ENCODE measurements at places on chromosomes 5 and 9.

GRCh38 chr5:110346893-110347358, 379.5 kb downstream of the TMEM232 start:
- no peak for DNase-seq

- no peak for DNase-seq
These were observed 53.0 kb downstream of the TSSK1B start for GRCh38 chr5:113381791-113382190.

- DNase-seq, result no peak
These were observed 185.7 kb upstream of the GNA14 start for GRCh38 chr9:77833561-77834429.

- DNase-seq, result no peak
These were observed 19.1 kb downstream of the LPCAT1 start for GRCh38 chr5:1504617-1505016.

DNA sequence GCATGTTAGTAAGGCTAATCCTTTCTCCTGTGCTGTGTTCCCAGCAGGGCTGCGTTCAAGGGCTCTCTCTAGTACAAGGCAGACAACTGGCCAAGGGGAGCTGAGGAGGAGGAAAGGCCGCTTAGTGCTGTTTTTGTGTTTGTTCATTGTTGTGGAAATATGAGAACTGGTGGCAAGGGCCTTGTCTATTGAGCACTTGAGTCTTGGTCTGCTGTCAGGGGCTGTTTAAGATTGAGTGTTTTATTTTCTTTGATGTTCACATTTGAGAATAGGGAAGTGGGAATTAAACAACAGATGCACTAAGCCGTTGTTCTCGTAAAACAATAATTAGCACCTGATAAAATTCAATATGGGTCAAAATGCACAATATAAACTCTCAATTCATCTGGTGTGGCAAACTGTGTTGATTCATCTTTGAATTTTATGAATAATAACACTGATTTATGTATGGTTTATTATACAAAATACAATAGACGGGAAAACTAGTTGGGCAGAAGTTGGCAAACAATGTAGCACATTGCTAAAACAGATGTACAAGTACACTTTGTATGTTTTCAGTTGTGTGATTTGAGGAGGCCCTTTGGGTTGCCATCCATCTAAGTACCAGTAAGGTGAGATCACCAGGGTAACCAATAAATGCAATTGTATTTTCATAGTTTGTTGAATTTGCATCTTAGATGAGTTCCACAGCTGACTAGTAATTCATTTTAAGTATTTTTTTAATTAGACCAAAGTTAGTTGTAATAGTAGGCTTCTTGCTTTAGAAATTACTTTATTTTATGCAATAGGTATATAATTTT, 97.6 kb upstream of the GRHPR start:
- DNase-seq, result no peak

- DNase-seq, result no peak
These were observed 114.1 kb upstream of the ELL2 start for GRCh38 chr5:96075579-96076289.

DNA sequence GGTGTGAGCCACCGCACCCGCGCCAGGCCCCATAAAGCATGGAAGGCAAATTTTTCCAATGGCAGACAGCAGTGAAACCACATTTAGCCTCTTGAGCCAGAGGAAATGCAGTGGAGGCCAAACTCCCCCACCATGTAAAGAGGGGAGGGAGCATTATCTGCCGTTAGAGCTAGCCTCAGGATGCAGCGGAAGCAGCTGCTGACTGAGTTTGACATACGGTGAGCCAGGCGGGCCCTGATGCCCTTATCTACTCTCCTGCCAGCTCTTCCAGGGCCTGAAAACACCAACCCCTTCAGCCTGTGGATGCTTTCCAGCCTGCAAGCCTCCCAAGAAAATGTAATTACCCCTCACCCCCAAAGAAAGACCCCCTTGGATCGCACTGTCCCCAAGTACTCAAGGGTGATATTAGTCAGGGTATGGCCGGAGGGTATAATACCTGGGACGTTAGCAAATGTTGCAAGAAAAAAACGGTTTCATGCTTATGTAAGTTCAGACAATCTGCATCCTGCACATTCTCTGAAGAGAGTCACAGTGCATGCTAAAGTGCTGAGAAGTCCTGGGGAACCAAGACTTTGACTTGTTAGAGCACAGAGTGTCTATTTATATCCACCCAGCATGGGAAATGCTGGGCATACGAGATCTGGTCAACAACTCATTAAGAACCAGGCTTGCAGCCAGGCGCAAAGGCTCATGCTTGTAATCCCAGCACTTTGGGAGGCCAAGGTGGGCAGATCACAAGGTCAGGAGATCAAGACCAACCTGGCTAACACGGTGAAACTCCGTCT, 11.3 kb upstream of the GGTA1 start:
- DNase-seq, result no peak

DNA sequence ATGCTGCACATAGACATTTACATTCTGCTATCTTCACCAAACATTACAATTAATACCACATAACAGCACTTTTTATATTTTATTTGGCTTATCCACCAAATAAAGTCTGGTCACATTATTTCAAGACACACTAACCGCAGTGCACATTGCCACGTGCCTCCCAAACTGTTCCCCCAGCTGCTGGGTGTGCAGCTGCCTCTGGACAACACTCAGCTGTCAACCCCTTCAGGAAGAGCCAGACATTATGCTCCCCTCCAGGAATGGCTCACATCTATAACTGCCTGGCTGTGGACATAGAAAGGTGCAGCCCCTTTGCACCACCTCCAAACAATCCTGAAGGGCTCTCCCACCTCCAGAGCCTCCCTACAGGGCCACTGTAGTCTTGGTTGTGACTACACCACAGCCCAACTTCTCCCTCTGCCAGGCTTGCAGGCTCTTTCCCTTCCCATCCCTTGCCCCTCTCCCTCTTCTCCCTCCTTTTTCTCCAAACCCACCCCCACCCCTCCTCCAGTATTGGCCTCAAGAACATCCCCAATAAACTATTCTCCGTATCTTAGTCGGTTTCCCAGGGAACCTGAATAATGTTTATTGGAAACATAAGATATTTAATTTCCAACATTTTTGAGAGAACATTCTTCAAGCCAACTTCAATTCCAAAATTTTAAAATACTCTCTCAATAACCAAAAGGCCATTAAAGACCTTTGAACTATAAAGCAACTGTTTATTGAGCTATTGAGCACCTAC, 372.3 kb downstream of the CTNND2 start:
- DNase-seq, result no peak

GRCh38 chr9:137550231-137550621, at the start of gene PNPLA7:
Gene PNPLA7 (minus strand): TSS chr9:137550402. CDS start chr9:137550197, 205 bp downstream.
- peak; percentile 14 for DNase-seq

DNA sequence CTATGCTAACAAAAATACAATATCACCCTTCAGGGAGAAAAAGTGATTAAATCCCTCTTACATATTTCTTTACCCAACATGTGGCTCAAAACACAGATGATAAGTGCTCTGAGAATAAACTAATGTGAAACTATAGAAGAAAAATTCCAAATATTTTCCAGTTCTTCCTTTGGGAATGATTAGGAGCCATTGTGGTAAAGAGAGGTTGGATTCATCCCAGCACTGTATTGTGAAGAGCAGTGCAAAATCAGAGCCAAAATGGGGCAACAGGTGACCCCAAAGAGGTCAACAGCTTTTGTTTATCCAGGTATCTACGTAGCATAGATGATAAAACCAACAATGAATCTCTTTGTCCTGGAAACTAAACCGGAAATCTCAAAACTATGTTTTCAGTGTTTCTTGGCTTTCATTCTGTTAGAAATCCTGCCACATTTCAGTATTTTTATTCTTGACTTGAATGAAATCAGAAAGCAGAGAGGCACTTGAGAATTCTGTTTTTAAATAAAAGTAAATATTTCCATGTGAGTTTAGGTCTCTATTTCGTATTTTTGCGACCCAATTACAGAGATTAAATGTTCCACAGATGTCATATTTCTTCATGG, 120.4 kb upstream of the FST start:
- DNase-seq, result no peak

GRCh38 chr9:124388275-124389048, 26.8 kb downstream of the PSMB7 start:
- no peak for DNase-seq

GRCh38 chr9:37028420-37029031, 5.5 kb downstream of the PAX5 start:
- no peak for DNase-seq

DNA sequence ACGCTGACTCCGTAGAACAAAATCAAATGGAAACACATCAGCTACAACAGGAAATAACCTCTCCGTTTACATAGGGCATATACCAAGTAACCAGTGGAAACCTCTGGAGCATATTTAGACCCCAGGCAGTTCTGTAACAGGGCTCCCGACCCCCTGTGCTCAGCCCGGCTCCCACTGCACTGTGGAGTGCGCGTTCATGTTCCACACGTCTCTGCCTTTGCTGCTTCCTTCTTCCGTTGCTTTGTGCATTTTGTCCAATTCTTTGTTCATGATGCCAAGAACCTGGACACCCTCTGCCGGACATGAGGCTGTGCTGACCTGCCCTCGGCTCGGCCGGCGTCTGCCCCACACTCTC, 5.9 kb upstream of the AGPAT2 start:
- no peak for DNase-seq

DNA sequence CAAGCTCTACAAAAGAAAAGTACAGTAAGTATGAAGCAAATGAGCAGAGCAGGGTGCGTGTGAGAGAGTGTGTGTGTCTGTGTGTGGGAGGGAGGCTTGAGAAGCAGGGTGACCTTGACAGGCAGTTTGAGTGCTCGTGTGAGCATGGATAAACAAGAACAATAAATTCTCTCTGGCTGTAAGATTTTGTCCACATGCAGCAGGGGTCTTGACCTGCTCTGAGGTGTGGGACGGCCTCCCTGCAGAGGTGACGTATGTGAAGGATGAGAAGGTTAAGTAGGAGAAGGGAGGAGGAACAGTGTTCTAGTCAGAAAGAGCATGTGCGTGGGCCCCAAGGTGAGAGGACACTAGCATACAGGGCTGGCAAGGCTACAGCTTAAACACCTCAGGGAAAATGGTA, 49.0 kb downstream of the SPTLC1 start:
- no peak for DNase-seq

- no peak for DNase-seq
These were observed 1.1 kb upstream of the OBP2B start for GRCh38 chr9:133210202-133210532.

GRCh38 chr5:143737062-143737461, 74.9 kb upstream of the HMHB1 start:
- DNase-seq, result no peak

DNA sequence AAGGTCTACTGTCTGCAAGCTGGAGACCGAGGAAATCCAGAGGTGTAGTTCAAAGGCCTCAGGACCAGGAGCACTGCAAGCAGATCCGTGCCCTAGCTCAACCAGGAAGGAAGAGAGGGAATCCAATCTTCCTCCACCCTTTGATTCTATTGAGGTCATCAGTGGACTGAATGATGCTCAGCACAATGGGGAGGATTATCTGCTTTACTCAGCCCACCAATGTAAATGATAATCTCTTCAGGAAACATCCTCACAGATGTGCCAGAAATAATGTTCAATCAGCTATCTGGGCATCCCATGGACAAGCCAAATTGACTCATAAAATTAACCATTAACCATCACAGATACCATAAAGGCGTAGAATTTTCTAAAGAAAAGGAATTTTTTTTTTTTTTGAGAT, 92.0 kb downstream of the BASP1 start:
- no peak for DNase-seq

DNA sequence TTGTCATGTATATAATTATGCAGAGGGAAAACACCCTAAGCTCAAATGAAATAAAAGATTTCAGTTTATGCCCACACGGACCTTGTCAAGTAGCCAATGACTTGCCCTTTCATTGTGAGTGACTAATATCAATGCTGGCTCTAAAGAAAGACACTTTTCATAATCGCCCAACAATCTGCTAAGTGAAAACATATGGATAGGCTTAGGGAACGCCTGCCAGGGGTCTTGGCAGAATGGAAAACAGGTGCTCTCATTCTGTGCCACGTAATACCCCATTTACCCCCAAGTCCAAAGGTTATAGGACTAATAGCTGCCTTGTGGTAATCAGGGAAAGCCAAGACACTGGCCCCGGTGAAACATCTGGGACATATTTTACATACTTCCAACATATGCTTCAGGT, 157.7 kb downstream of the SLF1 start:
- no peak for DNase-seq

DNA sequence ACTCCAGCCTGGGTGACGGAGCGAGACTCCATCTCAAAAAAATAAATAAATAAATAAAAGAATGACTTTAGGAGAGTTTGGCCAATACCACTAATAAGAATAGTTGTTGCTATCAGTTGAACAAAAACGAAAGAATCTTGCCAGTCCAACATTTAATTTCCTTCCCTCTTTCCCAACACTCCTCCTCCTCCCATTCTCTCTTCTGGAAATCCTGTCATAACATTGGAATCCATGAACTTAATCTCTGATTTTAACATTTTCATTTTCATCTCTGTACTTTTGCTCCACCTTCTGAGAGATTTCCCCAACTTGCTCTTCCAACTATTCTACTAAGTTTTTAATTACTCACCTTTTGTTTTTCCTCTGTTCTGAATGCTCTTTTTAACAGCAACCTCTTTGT, 42.8 kb upstream of the CDK20 start:
- no peak for DNase-seq

DNA sequence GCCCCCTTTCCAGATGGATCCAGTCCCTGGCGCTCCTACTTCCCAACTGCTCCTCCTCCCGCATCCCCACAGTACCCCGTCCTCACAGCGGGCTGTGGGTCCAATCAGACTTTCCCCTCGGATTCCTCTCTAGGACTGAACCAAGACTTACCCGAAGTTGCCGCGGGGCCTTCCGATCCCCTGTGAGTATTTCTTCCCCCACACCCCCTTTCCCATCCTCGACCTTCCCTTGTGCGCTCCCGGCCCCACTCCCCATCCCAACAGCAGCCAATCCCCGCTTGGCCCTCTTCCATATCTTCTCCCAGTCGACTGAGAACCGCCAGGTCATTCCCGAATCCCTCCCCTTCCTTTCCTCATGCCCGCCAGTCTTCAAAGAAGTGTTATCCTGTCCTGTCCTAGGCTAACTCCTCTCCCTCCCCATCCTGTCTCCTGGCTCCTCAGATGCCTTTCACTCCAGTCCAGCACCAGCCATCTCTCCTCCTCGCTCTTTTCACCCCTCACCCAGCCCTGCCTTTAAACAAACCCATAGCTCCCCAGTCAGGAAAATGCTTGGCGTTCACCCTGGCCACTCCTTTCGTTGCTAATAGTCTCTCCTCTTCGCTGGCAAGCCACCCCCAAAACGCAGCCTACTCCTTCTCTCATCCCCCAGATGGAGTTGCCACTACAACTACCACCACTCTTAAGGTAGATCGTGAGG, 646 bp downstream of the SWI5 start:
- DNase-seq, result no peak

DNA sequence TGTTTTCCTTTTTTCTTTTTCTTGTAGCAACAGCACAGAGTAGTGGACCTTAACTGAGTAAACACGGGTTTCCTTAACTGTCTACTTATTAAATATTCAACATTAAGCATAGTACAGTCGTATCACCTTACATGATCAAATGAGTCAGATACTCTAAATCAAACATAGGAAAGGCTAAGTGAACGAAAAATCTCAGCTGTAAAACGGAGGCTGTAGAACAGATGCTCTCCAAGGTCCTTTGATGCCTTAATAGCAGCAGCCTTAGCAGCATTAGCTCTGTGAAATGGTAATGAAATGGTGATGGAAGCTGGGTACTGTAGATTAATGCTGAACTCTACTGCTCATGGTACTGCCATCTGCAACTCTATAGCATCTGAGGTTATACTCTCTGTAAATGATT, 1433.3 kb upstream of the C9orf72 start:
- no peak for DNase-seq

- no peak for DNase-seq
These were observed 171.4 kb upstream of the NFIB start for GRCh38 chr9:14485366-14485765.

- DNase-seq, result no peak
These were observed 648.5 kb downstream of the BNC2 start for GRCh38 chr9:16221822-16222547.

- DNase-seq, result no peak
These were observed 84.8 kb upstream of the SELENOP start for GRCh38 chr5:42896523-42896922.

Data from stimulated activated CD4-positive, alpha-beta T cell treated with anti-CD3 and anti-CD28 coated beads, Interleukin-1b, Interleukin-23, amount 100 ng/mL, for 1 hour (primary cell).